ENCODE measurements at places on chromosomes 3 and 15.

GRCh38 chr3:120304616-120305015 lies 19.6 kb upstream of the GPR156 start:
- DNase-seq = no peak

DNA sequence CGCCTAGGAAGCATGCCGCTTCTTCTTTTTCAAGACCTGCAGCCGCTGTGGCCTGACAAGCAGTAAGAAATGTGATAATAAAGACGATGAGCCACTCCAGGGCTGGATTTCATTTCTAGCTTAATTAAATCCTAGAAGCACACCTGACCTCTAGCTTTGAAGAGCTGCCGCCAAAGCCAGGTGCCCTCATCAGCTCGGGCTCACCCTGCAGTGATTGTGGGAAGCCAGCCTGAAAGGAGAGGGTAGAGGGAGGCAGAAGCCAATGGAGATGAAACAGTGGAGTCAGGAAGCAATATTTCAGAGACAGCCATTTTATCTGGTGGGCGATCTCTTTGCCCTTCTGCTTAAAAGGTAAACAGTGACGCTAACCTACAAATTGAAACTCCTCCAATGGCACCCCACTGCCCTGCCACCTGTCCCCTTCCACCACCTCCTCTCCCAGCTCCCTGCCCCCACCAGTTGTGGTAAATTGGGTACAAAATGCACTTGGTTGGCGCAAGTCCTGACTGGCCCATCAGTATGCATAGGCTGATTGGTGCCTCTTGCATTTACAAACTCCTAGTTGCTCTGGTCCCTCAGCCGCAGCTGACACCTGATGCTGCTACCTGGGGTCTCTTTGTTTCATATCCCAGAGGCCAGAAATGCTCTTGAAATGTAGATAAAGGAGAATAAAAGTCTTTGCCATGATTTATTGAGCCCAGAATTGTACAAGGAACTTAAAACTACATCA lies 385.3 kb downstream of the PDCD6IP start:
- DNase-seq = no peak

DNA sequence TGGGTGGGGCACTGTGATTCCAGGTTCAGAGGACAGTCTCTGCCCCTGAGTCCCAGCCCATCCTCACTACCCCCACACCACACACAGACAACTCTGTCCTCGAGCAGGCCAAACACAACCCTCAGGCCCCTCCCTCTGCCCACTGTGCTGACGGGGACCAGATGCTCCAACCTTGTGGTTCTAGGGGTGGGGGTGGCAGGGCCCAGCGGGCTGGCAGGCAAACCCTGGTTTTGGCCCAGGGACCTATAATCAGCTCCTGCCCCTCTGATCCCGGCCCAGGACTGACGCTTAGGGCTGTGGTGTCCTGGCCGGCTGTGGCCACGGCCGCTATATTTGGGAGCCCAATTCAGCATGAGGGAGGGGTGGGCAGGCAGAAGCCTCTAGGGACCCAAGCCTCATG lies 5.0 kb upstream of the MYL3 start:
- DNase-seq = no peak

DNA sequence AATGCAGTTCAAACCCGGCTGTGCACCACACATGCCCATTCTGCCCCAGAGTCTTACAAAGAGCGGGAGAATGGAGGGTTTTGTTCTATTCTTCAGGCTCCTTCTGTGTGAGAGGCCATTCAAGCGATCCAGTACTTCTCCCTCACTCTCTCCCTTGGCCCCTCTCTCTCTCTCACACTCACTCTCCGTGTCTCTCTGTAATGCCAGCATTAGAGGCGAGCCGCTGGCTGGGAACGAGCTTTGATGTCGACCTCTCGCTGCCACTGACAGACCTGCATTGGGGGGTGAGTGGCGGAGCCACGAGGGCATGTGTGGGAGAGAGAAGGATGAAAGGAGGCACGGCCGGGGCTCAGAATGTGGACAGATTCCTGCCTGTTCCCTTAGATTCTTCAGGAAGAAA lies 231.7 kb upstream of the ARRDC4 start:
- no peak for DNase-seq

- no peak for DNase-seq
Measured at GRCh38 chr15:69164807-69165636, 4.6 kb downstream of the GLCE start.

GRCh38 chr3:19866751-19867347 lies 67.2 kb downstream of the EFHB start:
- DNase-seq = no peak

- no peak for DNase-seq
Measured at GRCh38 chr15:53297828-53298227, 461.6 kb downstream of the WDR72 start.
